ENCODE measurements at places on chromosomes 2 and 18.

- no peak for DNase-seq
Observed at GRCh38 chr2:160816916-160817499, 323.4 kb upstream of the RBMS1 start.

GRCh38 chr2:109387778-109388469 lies 225.8 kb downstream of the SEPTIN10 start:
- no peak for DNase-seq

GRCh38 chr2:177633910-177634294 lies 241.3 kb downstream of the AGPS start:
- DNase-seq = no peak

DNA sequence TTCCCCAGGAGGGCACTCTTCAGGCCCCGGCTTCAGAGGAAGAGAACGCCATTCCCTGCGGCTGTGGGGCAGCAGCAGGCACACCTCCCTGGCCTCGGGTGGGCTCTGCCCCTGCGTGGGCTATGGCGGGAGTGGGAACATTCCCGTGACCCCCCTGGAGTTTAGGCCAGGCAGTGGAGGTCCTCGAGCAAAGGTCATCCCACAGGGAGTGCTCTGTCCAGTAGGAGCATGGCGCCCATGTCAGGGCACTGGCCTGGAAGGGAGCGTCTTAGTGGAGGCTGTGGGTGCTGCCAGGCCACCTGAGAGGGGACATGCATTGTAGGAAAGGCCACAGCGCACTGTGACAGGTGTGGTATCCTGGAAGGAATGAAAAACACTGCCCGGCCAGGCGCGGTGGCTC lies 9.2 kb upstream of the NFATC1 start:
- no peak for DNase-seq

- DNase-seq = no peak
Observed at GRCh38 chr2:97766567-97766966, 53.2 kb downstream of the ZAP70 start.

- DNase-seq = no peak
Observed at GRCh38 chr2:95042472-95043271, 17.2 kb downstream of the MAL start.

- no peak for DNase-seq
Observed at GRCh38 chr18:13433125-13433524, 214.6 kb downstream of the LDLRAD4 start.

DNA sequence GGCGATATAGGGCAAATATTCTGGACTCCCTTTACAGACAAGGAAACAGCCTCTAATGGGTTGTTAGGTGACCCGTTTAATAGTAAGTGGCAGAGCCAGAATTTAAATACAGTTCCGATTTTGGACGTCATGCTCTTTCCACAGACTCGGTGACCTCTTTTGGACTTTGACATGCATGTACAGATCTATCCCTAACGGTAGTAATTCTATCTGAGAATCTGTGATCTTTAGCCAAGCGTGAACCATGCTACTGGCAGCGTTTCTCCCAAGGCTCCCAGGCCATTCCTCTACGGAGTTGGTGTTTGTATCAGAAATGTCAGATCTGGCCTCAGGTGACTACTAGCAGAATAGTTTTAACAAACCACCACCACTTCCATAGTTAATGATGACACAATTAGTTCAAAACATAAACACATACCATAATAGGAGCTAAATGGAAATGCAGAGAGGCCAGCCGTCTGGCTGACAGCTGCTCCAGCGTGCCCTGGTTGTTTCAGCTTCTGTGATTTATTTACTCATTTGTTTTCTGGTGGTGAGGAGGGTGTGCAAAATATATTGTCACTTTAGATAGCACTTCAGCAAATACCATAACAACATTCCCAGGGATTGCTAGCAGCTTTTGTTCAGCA lies 304.6 kb upstream of the LYPD1 start:
- no peak for DNase-seq

GRCh38 chr2:35410431-35411061 lies 945.0 kb upstream of the CRIM1 start:
- no peak for DNase-seq

DNA sequence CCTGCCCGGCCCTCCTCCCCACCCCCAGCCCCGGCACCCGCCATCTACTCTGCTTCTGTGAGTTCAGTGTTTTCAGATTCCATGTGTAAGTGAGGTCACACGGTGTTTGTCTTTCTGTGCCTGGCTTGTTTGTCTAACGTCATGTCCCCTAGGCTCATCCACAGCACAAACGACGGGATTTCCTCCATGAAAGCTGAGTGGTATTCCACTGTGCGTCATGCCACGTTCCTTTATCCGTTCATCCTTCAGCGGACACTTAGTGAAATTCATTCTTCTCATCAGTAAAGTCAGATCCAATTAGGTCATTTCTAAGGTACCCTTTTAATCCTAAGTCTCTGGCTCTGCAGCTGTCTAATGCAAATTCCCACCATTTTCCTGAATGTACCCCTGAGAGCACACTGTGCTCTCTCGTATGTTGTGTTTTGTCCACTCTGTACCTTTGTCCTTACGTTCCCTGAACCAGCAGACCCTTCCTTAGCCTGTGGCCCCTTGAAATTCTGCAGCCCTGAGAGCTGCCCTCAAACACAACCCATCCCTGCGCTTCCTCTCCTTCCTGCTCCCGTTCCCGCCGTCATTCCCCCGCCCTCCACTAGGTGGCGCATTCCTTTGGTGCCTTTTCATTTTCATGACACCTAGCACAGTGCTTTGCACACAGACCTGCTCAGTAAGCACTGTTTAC lies 44.1 kb downstream of the TRAPPC12 start:
- DNase-seq = peak; percentile 55

DNA sequence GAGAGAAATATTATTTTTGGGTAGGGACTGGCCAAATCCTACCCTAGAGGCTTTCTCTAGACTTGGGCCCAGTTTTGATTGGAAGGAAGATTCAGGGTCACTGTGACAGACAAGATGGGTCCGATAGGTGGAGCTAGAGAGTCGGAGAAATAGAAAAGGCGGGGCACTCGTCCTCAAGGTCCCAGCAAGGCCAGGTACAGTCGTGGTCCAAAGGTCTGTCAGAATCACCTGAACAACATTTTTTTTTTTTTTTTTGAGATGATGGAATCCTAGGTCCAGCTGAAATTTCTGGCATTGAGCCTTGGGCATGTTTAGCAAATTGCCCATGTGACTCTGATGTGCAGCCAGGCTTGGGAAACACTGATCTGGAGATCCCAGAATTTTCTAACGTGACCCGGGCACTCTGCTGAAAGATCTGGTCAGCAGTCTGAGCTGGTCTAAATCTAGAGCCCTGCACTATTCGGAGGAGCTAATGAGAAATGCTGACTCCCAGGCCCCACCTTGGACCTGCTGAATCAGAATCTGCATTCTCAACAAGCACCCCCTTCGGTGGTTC lies 23.0 kb upstream of the NTSR2 start:
- DNase-seq = peak; percentile 43

DNA sequence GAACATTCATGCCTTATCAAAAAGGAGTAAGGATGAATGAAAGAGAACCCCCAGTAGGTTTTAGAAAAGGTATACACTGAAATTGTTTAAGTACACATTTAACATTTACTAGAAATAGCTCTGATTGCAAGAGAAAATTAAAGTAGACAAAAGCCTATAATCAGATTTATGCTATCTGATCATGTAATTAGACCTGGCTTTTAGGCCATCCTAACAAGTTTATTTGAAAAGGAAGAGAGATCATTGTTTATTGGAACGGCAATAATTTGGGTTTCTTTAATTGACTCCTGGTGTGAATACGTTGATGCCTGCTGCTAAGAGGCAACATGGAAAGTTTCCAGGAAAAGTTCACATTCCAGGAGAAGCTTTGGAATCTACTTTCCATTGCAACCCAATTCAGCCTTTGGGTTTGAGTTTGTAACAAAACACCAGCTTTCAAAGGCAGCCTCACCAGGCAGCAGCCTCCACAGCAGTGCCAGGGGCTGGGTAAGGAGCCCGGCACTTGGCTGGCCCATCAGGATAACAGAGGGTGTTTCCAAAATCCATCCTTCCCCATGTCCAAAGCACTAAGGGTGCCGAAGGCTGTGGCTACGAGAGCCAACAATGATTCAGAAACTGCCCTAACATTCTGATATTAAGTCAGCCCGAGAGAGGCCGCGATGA lies 18.0 kb downstream of the FZD7 start:
- no peak for DNase-seq

DNA sequence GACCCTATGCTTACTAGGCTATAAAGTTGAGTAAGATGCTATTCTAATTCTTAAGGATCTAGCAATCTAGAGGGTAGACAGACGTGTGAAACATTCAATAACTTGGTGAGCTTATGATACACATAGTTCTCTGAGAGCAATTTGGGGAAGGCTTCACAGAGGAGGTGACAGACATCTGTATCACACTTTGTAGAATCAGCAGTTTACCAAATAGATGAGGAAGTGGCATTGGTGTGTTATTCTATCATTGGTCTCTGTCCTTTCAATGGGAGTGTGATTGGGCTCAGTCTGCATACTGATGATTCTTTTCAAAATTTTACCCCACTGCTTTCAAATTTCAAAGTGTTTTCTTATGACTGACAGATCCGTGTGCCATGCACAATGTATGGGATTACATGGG lies 47.0 kb upstream of the TMEM178A start:
- DNase-seq = no peak

GRCh38 chr2:189601043-189601442 lies 20.5 kb upstream of the SLC40A1 start:
- no peak for DNase-seq

DNA sequence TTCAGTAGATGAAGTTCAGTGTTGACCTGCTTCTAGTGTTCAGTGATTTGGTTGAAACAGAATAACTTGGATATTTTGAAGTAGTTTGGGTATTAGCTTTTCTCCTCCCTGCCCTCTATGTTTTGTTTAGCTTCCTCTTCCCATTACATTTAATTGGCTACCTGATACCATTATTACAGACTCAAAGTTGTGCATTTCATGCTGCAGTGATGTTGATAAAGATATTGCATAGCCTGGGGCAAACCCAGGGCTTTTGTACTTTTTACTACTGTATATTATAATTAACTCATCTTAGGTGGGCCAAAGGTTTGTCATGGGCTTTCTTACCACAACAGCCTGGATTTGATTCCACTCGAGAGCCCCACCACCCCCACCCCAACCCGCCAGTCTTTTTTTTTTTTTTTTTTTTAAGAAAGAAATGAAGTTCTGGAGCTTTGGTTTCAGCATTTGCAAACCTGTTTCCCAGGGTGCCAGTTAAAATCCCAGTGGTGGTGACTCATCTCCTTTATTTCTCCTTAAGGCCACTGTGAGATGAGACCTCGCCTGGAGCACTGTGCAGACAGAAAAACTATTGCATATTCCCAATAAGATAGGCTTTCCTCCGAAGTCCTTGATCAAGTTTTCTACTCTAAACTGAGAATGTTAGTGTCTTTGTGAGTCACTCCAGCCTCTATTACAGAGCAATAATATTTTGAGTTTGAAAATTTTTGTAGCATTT lies 393.7 kb upstream of the FANCL start:
- no peak for DNase-seq

- DNase-seq = no peak
Observed at GRCh38 chr2:32264422-32265105, at the start of gene NLRC4. Gene NLRC4, minus strand, starts transcription at chr2:32264886. Its CDS starts 8,111 bp downstream, at chr2:32256775.

DNA sequence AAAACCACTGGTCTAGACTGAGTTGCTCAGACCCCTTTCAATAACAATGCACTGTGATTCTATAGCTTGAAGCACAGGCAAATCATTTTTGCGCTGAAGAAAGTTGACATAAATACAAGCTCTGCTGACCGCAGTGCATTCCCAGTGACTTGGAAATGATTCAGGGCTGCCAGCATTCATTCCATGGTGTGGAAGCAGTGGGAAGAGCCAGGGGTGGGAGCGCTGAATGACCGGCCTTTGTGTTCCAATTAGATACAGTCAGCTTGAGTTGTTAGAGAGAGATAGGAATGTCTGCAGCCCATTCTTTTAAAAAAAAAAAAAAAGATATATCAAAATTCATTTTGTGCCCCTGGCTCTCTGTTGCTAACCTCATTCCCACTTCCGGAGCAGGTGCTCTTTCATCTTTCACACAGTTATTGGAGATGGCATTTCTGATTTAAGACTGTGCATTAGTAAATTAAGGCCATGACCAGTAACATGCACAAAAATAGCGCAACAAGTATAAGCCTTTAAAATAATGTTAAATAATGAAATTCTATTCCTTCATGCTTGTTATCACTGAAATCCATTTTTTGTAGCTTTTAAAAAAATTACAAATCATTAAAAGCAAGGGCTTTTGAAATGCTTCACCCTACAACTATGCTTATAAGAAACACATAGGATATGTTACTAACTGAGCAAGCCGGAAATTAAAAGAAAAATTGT lies 59.4 kb upstream of the CTLA4 start:
- DNase-seq = no peak

GRCh38 chr18:68991286-68991685 lies 193.4 kb downstream of the CCDC102B start:
- no peak for DNase-seq

- DNase-seq = no peak
Observed at GRCh38 chr2:42052702-42053481, 5.1 kb downstream of the PKDCC start.

DNA sequence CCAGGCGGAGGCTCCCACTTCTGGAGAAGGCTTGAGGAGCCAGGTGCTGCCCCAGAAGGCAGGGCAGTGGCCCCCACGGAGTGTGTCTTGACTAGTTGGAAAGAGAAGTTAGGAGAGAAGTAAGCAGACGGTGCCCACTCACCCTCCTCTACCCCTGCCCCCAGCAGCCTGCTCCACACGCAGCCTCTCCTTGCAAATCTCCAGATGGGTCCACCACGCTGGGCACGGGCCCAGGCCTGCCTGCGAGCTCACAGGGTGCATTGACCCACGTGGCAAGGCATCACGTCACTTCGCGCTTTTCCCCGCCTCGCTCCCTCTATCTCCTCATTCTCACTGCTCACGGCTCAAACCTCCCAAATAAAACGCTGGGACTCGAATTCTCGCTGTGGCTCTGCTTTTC lies 71.8 kb upstream of the RAB12 start:
- no peak for DNase-seq

DNA sequence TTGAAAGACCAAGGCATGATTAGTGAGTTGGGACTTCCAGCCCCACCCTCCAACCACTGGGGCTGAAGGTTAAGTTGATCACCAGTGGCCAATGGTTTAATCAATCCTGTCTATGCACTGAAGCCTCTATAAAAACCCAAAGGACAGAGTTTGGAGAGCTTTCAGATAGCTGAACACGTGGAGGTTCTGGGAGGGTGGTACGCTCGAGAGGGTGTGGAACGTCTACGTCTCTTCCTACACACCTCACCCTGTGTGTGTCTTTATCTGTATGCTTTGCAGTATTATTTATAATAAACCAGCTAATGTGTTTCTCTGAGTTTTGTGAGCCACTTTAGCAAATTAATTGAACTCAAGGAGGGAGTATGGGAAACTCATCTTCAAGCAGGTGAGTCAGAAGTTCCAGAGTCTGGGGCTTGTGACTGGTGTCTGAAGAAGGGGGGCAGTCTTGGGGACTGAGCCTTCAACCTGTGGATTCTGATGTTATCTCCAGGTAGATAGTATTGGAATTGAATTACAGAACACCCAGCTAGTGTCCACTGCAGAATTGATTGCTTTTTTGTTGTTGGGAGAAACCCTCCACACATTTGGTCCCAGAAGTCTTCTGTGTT lies 20.3 kb downstream of the ACTR3 start:
- peak; percentile 42 for DNase-seq
